ENCODE measurements at places on chromosomes 7 and 10.

- DNase-seq = no peak
These were observed 62.9 kb downstream of the AKR1B1 start for GRCh38 chr7:134396031-134396430.

DNA sequence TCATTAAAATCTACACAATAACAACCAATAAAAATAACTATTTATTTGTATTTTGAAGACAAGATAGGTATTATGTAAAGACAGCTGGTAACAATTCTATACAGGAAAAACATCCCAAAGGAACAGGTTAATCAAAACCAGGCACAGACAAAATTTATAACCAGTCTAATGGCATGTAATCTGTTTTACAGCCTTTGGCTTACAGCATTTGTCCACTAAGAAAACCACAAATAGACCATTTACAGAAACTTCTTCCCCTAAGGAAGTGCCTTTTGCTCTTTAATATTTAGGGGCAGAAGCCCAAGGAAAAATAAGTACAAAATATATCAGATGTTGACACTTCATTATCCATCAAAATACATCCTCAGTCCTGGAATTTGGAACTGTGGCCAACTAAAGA is 65.0 kb downstream of the SVIL start:
- DNase-seq = no peak

DNA sequence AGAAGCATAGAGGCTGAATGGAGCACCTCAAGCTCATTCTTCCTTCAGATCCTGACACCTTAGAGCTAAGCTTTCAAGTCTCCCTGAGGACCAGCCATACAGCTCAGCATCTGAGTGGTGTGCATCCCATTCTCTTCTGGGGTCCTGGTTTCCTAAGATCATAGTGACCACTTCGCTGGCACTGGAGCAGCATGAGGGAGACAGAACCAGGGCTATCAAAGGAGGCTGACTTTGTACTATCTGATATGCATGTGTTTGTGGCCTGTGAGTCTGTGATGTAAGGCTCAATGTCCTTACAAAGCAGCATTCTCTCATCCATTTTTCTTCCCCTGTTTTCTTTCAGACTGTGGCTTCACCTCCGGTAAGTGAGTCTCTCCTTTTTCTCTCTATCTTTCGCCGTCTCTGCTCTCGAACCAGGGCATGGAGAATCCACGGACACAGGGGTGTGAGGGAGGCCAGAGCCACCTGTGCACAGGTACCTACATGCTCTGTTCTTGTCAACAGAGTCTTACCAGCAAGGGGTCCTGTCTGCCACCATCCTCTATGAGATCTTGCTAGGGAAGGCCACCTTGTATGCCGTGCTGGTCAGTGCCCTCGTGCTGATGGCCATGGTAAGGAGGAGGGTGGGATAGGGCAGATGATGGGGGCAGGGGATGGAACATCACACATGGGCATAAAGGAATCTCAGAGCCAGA is 31.0 kb downstream of the PRSS2 start:
- no peak for DNase-seq

DNA sequence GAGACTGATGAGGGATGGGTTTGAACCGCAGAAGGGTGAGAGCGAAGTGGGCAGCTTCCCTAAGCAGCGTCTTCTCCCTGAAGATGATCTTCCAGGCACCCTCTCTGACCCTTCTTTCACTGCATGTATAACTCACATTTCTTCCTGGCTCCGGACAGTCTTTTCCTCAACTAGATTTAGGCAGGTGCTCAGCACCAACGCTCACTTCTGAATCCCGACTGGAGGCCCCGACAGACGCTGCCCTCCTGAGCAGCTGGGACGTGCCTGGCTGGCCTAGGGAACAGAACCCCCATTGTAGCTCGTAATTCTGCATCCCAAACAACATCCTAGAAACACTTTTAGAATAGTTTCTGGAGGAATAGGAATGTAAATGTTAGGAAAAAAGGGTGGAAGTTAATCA is 206.6 kb downstream of the DIP2C start:
- DNase-seq = no peak

DNA sequence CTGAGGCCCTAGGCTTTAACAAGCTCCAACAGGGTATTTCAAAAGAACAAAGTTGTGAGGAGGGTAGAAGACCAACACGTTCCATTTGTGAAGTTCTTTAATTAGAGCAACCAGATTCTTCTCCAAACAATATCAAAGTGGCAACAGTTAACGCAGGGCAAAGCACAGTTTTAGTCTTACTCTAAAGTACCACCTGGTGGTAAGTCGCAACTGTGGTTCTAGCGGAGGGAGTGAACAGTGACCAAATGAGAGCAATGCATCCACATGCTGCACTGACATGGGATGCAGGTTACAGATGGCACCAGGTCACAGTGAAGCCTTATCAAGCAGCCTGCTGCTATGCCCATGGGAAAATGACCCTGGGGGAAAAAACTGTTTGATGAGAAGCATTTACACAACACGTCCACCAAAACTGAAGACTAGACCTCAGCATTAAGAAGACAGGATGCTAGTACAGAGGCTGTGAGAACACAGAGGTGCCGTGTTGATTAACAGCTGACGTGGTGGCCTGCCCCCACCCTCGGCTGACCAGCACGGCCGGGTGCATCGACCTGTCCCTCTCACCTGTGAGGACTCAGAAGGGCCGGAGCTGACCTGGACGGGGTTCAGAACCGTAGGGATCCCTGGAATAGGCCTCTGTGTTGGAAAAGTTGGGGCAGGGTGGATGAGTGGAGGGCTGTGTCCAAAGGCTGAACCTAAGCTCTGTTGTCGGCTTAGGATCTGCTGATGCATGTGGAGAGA is 211.2 kb downstream of the GLI3 start:
- DNase-seq = no peak

DNA sequence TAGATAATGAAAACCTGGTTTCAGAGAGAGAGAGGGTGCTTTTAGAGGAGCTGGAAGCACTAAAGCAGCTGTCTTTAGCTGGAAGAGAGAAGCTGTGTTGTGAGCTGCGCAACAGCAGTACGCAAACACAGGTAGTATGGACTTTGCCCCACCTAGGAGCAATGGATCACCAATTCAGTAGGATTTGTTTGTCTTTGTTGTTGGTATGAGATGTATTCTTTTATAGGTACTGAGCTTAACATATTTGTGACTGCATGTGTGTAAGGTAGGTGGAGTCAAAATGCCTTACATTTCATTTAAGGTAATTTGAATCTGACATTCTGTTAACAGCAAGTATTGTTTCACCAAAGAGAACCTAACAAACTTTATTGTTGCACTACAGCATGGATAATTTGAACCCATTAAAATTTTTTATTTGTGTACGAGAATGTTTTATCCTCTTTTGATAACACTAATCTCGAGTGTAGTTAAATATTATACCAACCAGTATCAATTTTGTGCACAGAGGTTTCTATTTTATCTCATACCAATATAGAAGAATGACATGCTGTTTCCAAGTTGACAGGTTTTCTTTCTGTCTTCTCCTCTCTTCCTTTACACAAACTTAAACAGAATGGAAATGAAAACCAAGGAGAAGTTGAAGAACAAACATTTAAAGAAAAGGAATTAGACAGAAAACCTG is 92.1 kb downstream of the CYP51A1 start:
- DNase-seq = no peak

GRCh38 chr7:80703272-80703671 is 64.8 kb downstream of the CD36 start:
- no peak for DNase-seq
